Neuronal stem cell (in vitro differentiated cells): ENCODE measurements at places on chromosomes 12 and 14.

DNA sequence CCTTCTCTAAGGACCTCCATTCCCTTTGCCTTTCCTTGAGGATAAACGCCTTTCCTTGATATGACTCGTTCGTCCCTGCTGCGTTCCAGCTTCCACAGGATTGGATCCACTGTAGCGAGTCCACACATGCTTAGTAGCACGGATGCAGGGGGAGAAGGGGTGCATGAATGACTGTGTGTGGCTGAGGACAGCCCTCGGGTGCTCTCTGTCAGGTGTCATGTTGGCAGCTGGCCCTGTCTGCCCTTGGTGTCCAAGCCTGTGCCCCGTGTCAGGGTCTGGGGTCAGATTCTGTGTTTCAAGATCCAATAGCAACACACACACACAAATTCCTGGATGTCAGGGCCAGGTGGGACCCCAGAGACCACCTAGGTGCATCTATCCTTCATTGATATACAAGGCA, 17.5 kb upstream of the KRT80 start:
- no peak for DNase-seq

DNA sequence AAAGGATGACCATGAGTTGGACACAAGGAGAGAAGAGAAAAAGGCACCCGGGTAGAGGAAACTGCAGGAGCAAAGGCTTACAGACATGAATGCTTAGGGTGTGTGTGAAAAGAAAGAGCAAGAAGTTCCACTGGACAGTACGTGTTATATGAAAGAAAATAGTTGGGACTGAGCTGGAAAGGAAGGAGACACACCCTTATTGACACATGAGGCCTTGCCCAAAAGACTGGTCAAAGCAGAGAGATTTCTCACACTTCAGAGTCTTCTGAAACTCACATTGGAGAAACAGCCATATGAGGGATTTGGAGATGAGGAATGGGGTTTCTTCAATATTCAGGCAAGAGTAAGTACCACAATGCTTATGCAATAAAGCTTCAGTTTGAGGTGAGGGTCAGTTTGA, 56.0 kb downstream of the TTC9 start:
- no peak for DNase-seq

- no peak for DNase-seq
Observed at GRCh38 chr14:75811872-75812499, 150.9 kb downstream of the TTLL5 start.

GRCh38 chr12:58741226-58741625, 179.1 kb downstream of the LRIG3 start:
- no peak for DNase-seq

- DNase-seq: no peak
Observed at GRCh38 chr12:107390414-107390813, 295.2 kb upstream of the PWP1 start.

- no peak for DNase-seq
Observed at GRCh38 chr12:750366-751191, 1.8 kb upstream of the WNK1 start.

- no peak for DNase-seq
Observed at GRCh38 chr12:128930606-128931005, 77.3 kb downstream of the GLT1D1 start.

DNA sequence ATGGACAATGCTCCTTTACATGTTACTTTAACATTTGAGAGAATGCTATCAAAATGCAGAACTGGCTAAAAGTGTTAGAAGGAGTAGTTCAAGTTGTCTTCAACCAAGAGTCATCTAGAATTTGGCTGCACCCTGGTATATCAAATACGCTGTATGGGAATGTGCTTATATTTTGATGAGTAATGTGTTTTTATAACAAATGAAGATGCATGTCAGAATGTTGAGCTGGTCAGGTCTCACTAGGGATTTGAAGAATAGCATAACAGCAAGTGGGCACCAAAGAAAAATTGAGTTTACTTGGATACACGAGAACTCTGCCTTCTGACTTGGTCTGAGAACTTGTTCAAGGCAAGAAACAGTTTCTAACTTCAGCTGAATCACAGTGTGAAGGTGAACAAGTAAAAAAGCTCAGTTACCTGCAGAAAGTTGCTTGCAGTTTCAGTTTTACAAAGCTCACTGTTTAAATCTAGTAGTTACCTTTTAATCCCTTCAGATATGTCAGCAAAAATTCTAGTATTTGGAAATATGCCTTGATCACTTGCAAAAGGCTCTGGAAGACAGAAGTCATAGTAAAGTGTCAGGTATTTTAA, 82.3 kb downstream of the PDE3A start:
- DNase-seq: no peak

DNA sequence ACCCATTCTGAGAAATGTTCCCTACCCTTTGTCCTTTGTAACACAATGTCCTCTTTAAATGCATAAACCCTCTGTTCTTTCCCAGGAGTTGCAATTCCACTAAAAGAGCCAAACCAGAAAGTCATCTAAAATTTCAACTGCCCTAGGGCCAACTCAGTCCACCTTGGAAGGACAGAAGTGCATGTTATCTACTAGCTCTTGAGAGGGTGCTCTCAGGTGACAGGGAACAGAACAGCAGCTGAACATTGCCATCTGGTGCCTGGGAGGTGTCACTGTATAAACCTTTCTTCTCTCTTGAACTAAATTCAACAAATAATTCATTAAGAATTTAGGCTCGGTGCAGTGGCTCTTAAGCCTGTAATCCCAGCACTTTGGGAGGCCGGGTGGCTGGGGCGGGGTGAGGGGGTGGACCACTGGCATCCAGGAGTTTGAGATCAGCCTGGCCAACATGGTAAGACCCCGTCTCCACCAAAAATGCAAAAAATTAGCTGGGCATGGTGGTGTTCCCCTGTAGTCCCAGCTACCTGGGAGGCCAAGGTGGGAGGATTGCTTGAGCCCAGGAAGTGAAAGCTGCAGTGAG, 10.3 kb upstream of the FERMT2 start:
- no peak for DNase-seq

- DNase-seq: no peak
Observed at GRCh38 chr12:7175493-7175892, 14.0 kb upstream of the PEX5 start.

GRCh38 chr12:29945904-29946303, 162.2 kb upstream of the TMTC1 start:
- no peak for DNase-seq

GRCh38 chr12:132204063-132204792, 60.0 kb downstream of the NOC4L start:
- no peak for DNase-seq

DNA sequence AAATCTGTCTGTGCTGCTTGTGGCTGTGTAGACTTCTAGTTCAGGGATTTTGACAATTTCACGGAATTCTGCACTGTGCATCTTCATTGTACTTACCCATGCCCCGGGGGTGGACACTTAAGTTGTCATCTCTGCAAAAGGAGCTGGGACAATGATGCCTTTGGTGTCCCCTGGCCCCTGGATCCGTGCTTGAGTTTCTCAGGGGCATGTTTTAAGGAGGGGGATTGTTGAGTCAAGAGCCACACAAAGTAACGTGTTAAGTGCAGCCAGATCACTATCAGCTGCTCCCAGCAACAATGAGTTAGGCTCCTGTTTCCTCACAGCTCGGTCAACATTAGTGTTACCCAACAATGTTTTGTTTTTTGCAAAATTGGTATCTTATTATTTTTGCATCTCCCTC, 305.0 kb upstream of the DIO3 start:
- no peak for DNase-seq

DNA sequence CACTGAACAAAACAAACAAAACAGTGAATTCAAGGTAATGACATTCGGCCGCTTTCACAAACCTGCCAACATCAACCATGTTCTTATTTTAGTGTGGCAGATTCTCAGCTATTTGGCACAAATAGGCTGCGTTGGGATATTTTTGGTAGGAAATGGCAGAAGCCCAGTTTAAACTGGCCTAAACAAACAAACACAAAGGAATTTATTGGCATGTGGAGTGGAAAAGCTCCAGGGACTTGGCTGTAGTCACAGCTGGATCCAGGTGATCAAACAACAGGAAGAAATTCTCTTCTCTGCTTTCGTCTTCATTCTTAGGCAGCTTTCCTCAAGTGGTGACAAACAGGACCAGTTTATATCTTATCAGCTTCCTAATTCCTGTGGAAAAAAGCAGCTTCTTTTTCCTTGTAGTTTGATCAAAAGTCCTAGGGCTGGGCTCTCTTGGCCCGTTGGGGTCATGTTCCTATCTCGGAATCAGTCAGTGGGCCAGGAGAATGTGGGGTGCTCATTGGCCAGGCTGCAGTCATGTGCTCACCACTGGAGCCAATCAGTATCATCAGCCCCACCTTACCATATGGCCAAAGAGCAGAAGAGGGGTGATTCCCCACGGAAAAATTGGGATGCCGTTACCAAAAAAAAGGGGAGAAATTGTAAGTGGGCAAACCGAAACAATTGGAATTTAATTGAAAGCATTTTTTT, 22.6 kb downstream of the C12orf75 start:
- DNase-seq: no peak

DNA sequence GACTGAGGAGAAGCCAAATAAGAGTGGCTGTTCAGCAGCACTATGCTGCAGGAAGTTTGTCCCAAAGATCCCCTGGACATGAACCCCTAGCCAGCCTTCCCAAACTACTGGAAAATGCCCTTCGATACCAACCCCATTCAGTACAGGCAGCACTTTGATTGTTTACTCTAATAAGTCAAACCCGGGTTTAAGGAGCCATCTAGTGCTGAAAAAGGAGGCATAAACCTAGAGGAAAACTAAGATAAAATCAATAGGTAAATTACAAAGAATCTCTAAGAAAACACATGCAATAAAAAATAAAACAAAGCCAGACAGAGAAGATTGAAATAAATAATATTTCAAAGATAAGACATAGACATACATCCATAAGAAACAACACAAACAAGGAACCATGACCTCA, 771.6 kb downstream of the RPS29 start:
- DNase-seq: no peak

- no peak for DNase-seq
Observed at GRCh38 chr14:73269729-73270531, 32.6 kb downstream of the PAPLN start.

DNA sequence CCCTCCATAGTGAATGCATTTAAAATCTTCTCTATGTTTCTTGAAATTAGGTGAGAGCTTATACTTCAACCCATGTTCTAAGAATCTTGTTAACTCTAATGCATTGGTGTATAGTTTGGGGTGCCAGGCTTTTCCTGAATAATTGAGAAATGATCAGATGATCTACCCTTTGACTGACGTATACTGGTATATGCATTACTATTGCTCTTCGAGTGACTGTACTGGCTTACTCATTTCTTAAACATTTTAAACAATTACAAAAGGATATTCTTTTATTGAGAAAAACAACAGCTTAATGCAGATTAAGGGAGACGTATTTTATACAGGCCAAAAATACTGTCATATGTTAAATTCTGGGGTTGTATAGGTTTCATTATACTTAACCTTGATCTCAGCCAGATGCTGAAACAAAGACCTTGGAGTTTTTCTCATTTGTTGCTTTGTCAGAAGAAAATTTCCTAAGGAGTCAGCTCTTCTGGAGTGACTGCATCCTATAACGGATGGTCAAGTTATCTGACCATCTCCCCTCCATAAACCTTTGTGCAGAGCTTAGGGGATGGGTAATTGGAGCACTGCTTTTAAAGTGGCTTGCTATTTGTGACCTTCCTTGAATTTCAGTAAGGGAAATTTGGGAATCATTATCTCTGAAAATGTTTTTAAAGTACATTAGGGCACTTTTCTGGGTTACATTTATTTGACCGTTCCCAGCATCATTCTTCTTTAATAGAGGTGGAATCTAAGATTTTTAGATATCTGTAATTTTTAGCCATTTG, 507.6 kb downstream of the PCNX1 start:
- no peak for DNase-seq

GRCh38 chr12:76103958-76104357, 19.5 kb upstream of the NAP1L1 start:
- DNase-seq: no peak

DNA sequence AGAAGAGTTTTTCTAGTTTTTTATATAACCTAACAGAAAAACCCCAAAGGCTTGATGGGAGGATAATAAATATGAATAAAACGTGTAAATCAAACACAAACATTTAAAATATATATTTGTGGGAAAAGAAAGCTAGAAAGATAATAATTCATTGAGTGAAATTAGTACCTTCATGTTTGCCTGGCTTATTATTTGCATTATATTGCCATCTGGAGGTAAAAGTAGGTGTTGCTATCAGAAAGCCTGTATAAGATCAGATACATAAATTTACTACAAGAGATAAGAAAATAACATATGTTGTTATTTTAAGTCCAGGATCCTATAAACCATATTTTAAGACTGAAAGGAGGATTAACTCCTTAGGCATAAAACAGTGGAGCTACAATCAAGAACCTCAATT, 77.7 kb downstream of the NTS start:
- no peak for DNase-seq

DNA sequence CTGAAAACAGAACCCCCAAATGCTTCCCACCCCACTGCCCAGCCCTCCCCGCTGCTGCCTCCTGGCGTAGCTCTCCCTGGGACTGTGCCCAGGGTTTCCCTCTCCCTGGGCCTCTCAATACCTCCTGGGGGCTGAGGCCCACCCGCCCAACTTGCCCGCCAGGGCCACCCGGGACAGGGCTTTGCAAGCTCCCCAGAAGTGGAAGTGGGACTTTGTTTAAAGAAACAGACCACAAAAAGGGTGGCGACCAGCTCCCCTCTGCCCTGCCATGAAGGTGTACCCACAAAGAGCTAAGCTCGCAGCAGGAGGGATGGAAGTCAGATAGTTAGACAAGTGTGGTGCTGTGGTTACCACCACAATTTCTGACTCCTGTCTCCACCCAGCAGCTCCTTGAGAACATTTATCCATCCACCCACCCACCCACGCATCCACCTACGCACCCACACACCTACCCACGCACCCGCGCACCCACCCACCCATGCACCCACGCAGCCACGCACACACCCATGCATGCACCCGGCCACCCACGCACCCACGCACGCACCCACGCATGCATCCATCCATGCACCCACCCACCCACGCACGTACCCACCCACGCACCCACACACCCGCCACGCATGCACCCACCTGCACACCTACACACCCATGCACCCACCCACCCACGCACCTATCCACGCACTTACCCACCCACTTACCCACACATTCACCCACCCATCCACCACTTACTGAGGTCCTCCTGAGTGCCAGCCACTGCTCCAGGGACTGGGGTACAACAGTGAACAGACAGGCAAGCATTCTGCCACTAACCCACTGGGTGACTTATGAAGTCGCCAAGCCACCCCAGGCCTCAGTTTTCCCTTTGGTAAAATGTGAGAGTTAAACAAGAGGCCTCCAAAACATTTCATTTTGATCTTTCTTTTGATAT, 127.3 kb downstream of the SCARB1 start:
- no peak for DNase-seq

DNA sequence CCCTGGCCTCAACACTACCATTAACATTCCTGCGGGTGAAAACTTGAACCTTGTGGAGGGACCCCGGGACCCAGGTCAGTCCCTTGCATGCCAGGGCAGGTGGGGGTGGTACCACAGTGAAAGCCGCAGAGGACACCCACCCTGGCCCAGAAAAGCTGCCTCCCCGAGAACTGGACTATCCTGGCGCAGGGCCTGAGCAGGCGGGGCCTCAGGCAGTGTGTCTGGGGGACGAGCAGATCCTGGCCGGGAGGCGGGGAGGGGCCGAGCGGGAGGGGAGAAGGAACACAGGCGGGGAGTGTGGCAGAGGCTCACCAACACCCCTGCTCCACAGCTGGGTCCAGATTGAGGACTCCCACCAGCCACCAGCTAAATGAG, 10.0 kb downstream of the AHNAK2 start:
- DNase-seq: no peak
